ENCODE measurements at places on chromosomes 4 and X.

- DNase-seq, result no peak
These were observed 1370.3 kb downstream of the FAM133A start for GRCh38 chrX:95044331-95044730.

- DNase-seq, result no peak
These were observed 407.9 kb upstream of the AADAT start for GRCh38 chr4:170497689-170498088.

- DNase-seq, result no peak
These were observed 34.0 kb upstream of the RNF128 start for GRCh38 chrX:106692425-106693065.

- no peak for DNase-seq
These were observed 473.8 kb downstream of the IL15 start for GRCh38 chr4:142110136-142110535.

GRCh38 chr4:5972571-5972970, 45.7 kb downstream of the C4orf50 start:
- DNase-seq, result no peak

DNA sequence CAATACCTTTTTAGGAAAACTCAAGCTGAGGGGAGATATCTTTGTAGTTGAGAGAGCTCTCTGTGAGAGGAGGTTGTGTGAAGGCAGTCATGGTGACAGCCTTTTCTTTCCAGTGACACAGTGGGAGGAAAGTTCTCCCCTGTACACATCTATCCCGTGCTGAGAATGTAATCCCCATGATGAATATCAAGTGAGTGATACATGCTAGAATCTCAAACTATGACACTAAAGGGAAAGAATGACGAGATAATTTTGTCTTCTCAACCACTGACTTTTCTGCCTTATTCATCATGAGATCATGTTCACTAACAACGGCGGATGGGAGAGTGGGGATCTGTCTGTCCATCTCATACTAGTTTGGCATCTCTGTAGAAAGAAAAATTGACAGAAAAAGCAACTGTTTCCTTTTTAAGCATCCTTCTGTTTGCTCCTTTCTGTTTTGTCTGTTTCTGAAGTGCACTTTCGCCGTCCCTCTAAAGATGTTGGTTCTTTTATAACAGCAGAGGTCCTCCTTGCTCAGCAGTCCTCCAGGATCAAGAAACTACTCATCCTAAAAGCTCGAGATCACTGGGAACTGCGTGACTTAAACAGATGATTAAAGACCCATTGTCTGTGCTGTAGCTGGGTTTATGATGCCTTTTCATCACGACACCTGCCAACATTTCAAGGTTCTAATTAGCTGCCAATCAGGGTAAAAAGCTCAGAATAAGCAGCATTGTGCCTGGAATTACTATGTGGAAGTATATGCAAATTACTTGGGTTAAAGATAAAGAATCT, 137.6 kb downstream of the DCK start:
- DNase-seq, result no peak

DNA sequence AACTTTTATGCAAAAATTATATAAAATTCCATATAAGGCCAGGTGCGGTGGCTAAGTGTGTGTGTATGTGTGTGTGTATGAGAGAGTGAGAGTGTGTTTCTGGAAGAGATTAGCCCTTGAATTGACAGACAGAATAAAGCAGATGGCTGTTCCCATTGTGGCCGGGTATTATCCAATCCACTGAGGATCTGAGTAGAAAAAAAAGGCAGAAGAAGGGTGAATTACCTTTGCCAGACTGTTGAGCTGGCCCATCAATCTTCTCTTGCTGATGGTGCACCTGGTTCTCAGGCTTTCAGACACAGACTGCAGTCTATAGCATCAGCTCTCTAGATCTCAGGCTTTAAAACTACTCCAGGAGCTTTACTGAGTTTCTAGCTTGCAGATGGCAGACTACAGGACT, 92.2 kb upstream of the SLIT2 start:
- DNase-seq, result no peak

DNA sequence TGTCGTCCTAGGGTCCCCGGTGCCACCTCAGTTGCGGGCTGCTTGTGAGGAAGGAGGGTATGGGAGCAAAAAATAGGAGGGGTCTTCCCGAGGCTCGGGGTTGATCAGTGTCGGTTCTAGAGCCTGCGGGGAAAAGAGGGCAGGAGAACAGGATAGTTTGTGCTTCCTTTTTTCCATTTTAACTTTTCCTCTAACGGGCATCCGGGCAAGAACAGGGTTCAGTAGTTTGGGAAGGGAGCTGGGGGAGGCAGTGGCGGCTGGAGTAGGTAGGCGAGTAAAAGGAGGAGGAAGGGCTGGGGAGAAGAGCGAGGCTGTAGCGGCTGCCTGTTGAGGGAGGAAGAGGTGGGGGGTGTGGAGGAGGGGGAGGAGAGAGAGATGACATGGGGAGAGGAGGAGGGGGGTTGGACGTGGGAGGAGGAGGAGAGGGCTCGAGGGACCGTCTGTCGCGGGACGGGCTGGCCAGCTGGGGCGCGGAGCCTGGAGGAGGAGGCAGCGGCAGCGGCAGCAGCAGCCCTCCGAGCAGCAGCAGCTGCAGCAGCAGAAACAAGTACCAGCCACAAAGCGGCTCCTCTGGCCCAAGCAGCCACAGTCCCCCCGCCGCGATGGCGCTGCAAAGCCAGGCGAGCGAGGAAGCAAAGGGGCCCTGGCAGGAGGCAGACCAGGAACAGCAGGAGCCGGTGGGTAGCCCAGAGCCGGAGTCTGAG, at the start of gene SLC16A2:
Gene SLC16A2 (plus strand): TSS at position 458 of the 704 bp plus-strand sequence. CDS start 145 bp downstream, at position 603.
- peak; percentile 51 for DNase-seq

DNA sequence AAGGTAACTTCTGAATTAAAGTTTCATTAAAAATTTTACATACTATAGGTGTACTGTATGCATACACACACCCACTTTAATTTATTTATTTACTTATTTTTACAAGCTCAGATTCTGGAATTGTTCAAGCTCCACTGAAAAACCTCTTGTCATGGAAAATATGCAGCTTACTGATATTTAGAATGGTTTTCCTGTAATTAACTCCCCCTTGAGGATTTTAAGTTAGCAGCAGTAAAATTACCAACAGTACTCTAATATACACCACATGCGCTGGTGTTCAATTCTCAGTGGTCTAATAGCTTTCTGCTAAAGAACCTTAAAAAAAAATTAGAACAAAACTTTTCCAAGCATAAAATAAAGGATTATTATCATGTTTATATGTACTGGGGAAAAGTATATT, 12.0 kb downstream of the MAB21L2 start:
- no peak for DNase-seq

GRCh38 chrX:12954981-12955380, 19.9 kb upstream of the TMSB4X start:
- no peak for DNase-seq

DNA sequence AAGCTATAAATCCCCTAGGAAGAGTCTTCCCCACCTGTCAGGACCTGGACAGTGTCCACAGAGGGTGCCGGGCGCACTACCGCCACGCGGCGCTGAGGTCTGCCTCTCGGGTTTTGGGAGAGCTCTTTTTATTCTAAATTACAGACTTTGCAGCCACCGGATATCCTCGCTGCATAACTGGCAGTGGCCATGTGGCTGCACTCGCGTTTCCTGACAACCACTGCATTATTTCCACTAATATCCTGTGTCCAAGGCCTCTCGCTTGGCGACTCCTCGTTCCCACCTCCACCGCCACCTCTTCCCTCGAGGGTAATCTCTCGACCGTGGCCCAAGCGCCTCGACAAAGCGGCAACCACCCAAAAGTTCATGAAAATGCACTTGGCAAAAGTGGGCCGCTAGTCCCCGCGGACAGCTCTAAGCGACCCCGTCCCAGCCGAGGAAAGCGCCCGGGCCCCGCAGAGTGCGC, 512 bp upstream of the TMEM131L start:
- peak; percentile 34 for DNase-seq

DNA sequence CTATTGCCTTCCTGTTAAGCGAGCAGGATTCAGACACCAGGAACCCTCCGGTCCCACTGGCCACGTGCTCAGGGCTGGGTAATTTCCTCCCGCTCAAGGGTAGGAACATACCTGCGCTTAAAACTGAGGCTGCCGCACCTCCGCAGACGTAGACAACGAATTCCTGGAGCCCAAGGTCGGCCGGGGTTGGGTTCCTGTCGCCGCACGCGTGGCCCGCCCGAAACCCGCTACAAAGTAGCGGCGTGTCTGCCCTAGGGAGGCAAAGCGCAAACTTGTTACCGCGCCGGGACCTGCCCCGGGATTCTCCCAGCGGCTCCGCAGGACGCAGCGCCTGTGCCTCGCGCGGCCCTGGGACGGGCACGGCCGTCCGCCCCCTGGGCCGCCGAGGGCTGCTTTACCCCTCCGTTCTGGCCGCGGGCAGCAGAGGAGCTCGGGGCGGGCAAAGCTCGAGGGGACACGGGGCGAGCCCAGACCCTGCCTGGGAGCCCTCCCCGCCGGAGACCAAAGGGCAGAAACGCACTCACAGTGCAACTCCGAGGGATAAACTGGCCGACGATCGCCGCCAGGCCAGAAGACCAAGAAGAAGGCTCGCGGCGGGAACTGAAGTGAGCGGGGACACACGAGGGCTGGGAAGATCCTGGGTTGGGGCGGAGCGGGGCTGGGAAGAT, at the start of gene ERVMER34-1:
Gene ERVMER34-1 (minus strand): TSS at position 607 of the 668 bp plus-strand sequence. CDS start 5,905 bp downstream, outside the sequence.
- no peak for DNase-seq

DNA sequence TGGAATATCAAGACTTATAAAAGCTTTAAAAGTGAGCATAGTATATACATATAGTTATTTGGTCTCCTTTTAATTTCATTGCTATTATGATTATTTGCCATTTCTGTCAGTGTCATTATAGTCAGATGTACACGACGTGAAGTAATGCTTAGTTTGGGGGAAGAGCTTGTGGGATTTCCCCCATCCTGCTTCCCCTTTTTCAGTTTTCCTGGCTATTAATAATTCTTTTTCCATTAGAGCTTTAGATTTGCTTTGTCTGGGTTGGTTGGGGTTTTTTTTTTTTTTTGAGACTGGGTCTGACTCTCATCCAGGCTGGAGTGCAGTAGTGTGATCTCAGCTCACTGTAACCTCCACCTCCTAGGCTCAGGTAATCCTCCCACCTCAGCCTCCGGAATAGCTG, 5.4 kb downstream of the ABCE1 start:
- DNase-seq, result no peak

DNA sequence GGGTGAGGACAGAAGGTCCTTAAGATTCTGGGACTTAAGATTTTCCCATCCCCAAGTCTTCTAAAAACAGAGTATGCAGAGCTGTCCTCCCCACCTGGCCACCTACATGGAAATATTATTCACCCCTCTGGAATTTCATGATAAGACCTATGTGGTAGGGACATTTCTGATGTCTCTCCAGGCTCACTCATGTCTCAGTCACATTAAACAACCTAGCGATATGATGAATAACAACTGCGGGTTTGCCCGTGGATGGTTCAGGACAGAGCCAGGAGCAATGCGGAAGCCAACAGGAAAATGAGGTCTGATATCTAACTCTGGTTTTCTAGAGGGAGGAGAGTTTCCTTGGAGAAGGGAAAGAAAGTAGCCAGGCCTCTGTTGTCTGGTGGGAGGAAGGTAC, 47.4 kb downstream of the TEX13A start:
- no peak for DNase-seq

- no peak for DNase-seq
These were observed 33.1 kb downstream of the STPG2 start for GRCh38 chr4:98110214-98110613.

- DNase-seq, result no peak
These were observed 4.9 kb upstream of the ZNF81 start for GRCh38 chrX:47831788-47832187.

DNA sequence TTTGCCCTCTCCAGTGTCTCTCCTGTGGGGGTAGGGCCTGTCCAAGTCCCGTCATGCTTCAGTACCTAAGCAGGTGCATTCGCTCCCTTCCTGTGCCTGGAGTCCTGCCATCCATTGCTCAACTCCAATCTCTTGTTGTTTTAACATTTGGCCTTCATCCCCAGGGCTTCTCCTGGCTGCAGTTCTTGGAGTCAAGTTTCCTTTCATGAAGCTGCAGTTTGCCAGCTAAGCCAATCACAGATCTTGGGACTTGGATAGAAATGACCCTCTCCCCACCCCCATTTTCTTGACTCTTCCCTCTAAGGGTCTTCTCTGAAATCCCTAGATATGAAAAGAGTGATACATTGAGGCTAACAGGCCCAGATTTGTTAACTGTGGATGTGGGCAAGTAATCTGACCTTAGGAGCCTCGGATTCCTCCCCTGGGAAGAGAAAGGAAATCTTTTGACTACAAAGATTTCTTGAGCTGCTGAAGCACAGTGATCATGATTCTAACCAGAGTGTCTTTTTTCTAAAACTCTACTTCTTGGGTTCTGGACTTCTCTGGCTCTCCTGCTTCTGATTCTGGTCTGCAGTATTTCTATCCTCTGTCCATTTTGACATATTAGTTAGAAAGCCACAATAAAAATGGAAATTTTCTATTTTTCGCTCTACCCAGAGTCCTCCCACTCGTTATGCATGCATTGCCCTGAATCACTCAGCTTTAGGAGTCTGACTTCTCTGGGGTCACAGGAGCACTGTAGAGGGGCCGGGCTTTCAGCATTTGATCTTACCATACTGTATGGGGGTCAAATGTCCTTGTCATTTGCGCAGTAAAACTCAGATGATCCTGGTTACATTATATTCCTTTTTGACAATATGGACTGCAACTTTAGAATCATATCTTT, 61.0 kb downstream of the CHRNA9 start:
- DNase-seq, result no peak

DNA sequence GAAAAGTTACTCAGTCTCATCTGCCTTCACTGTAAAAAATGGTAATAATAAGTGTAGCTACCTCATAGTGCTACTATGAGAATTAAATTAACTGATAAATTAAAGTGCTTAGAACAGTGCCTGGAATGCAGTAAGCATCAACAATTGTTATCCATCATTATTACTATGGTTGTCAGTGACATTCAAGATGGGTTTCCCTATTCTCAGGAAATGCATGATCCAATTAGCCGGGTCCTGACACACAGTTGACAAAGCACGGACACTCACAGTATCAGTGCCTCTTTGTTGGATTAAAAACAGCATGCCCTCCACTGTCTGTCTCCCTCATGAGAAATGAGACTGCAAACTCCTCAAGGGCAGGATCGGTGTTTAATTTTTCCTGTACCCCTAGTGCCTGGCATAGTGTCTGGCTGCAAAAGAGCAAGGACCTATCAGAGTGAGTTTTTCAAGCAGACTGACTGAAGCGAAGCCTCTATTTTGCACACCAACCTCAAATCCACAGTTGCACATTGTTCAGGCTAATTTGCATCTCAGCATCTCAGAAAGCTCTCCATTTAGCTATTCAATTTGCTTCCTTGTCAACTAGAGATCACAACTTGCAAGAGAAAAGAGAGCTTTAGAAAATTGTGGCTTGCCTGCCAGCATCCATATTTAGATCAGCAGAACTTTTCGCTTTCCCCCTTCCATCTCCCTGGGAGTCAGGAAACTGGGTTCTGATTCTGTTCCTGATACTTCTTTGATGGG, 122.9 kb downstream of the LDB2 start:
- no peak for DNase-seq

- DNase-seq, result no peak
These were observed 64.5 kb downstream of the ANKRD17 start for GRCh38 chr4:73194064-73194463.

DNA sequence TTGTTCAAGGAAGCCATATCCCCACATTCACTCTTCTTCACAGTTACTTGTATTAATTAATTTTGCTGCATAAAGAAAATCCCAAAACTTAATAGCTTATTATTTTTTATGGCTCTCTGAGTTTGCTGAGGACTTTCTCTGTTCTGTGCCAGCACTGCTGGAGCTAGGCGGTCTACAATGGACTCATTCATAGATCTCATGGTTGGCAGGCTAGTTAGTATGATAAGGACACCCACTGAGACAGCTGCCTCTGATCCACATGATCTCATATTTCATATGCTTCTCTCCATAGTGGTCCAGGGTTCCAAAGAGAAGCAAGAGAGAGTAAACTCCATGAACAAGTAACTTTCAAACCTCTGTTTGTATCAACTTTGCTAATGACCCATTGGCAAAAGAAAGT, 170.2 kb downstream of the ADGRA3 start:
- DNase-seq, result peak; percentile 16

Measured in nucleus accumbens (tissue), 56 donors.